NCI-H2107 (cell line): ENCODE measurements at places on chromosomes 11 and 22.

DNA sequence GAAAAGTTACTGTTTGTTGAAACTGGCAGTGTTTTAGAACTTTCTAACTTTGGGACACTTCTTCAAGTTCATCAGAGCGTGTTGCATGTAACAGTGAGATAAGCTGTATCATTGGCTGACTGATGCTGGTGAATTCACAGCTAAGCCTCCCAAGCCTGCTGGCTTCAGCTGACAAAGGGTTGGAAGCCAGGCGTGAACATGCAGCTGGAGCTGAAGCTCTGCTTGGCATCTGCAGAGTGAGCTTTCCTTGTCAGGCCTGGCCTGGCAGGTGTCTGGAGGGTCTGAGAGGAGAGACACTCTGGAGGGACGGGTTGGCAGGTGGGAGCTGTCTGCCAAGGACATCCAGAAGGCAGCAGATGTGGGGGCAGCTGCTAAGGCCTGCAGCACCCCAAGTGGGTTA is 1.5 kb downstream of the AMPD3 start:
- peak; percentile 41 for DNase-seq

DNA sequence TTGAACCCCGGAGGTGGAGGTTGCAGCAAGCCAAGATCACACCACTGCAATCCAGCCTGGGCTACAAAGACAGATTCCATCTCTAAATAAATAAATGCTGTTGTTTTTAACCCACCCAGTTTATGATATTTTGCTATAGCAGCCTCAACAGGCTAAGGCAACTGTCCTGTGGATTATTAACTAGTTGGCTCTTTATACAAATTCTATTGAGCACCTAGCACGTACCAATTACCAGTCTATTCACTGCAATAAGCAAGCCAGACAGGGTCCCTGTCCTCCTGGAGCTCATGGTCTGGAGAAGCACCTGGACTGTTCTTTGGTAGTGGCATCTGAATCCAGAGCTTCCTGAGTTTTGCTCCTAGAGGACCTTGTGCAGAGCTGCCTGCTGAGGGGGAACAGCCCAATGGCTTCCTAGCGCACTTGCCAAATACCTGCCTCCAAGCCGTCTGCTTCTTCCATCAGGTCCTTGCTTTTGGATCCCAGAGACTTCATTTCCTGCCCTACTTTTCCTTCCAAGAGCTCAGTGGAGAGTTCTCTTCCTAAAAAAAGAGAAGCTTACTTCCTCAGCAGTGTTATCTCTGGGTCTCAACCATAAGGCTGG is 49.9 kb upstream of the MICAL2 start:
- no peak for DNase-seq

GRCh38 chr11:121578251-121578976 is 125.6 kb upstream of the SORL1-AS1 start:
- DNase-seq, result no peak

DNA sequence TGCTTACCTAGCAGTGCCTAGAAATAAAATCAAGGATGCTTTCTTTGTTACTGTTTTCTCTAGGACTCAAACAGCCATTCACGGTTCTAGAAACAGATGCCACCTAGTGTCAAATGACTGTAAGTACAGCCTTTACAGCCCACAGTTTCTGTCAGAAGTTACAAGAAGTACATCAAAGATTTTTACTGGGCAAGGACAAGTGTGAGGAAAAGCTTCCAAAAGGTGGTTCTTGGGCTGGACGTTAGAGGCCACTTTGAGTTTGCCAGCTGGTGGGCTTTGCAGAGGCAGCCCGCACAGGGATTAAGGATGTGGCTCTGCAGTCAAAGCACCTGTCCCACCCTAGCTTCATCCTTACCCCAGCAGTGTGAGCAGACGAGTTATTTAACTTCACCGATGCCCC is 6.9 kb downstream of the KMT5B start:
- DNase-seq, result peak; percentile 19

- DNase-seq, result no peak
Measured at GRCh38 chr11:87840786-87841185, 334.5 kb downstream of the RAB38 start.

DNA sequence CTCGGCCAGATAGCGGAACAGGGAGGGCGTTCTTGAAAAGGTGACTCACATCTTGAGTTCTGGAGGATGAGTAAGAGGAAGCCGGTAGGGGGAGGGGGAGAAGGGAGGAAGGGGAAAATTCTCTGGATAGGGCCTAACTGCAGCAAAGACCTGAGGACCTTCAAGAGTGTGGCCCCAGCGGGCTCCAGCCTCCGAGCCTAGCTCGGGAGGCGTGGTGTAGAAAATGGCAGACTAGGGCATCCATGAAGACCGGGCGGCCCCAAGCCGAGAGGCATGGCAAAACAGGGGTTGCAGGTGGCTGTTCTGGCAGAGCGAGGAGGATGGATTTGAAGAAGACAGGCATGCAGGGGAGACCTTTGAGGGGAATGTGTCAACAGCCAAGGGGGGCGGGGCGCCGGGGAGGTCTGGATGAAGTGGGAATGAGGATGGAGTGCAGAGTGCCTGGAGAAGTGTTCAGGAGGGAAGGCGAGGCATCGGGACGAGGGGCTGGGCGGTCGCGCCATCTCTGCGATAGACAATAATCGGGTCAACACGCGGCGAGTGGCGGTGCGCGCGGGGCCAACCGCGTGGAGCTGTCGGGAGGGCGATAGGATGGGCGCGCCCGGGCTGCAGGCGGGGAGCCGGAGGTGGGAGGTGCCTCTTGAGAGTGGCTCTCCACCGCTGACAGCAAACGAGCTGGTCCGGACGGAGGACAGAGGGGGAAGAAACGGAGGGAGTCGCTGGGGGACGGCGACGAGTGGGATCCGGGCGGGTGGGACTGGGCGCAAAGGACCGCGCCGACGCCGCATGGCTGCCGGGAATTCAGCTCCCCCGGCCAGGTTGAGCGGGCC is 40.0 kb upstream of the CREB3L1 start:
- no peak for DNase-seq

GRCh38 chr11:61345954-61346843 is 13.2 kb downstream of the TKFC start:
- DNase-seq, result no peak

DNA sequence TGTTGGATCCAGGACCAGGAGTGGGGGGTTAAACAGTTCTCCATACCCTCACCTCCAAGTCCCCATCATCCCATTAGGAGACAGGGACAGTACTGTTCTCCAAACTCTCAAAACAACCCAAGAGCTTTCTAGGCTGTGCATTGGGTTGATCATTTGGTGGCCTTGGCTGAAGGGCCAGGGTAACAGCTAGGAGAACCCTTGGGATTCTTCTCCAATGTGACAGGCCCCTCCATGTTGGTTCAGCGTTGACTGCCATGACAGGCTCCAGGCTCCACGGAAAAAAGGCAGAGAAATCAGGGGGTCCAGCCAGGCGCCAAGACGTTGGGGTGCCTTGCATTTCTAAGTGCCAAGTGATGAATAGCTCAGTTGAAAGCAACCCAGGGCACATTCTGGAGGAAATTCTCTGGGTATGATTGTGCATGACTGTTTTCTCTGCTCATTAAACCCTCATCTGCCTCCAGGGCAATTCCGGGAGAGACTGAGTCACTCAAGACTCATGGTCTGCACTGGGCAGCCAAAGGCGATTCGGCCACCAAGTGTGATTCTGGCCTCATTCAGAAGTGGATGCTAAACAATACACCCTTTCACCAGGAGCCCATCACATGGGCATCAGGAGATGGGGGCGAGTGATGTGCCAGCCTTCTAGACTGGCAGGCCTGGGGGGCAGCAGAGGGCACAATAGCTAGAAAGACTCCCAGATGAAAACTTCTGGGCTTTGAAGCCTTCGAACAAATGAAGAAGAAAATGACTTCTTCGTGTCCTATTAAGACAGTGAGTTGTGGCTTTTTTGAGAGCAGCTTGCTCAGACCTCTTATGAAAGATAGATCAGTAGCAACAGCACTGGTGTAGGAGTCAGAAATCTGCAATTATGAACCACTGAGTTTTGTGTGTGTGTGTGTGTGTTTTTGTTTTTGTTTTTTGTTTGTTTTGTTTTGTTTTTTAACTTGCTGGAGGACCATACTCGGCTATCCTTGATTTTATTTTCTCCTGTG is 27.7 kb downstream of the CD44 start:
- no peak for DNase-seq

DNA sequence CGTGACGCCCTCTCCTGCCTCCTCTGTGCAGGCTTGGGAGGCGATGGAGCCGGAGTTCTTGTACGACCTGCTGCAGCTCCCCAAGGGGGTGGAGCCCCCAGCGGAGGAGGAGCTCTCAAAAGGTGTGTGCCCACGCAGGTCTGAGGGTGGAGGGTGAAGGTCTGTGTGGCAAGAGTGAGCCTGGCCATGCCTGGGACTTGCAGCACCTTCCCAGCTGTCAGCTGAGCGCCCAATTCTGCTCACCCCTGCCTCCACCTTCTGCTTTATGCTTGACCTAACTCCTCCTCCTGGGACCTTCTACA is 2.5 kb downstream of the PARVG start:
- no peak for DNase-seq

DNA sequence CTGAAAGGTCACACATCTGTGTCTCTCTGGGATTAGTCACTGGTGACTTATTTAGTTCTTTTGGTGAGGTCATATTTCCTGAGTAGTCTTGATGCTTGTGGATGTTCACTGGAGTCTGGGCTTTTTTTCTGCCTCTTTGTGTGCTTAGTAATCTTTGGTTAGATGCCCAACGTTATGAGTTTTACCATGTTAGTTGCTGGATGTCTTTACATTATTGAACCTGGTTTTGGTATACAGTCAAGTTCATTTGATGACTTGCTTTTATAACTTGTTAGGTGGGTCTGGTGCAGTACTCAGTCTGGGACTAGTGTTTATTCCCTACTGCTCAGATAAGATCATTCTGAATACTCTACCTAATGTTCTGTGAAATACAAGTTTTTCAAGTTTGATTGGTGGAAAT is 26.2 kb upstream of the SLC37A2 start:
- DNase-seq, result no peak

DNA sequence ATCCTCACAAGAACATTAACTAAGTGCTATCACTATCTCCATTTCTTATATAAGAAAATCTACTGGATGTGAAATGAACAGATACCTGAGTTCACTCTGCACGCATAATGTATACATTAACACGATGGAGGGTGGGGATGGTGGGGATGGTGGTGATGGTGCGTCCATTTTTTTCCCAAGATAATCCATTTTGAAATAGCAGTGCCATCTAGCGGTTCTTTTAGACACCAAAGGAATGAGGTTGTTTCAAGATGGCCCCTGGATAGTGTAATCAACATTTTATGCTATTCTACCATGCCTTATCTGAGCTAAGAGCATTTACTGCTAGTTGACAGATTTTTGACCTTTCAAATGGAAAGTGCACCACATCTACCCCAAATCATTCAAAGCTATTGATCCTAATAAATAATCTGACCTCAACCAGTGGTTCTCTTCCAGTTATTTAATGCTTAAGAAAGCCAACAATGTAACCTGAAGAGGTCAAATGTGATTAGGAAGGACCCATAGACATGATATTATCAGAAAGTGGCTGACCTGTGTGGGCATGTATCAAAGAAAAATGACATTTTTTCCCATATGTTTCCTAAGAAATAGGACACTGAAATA is 714.7 kb upstream of the TENM4 start:
- DNase-seq, result no peak

GRCh38 chr11:34606326-34607120 is 14.4 kb upstream of the EHF start:
- DNase-seq, result no peak

DNA sequence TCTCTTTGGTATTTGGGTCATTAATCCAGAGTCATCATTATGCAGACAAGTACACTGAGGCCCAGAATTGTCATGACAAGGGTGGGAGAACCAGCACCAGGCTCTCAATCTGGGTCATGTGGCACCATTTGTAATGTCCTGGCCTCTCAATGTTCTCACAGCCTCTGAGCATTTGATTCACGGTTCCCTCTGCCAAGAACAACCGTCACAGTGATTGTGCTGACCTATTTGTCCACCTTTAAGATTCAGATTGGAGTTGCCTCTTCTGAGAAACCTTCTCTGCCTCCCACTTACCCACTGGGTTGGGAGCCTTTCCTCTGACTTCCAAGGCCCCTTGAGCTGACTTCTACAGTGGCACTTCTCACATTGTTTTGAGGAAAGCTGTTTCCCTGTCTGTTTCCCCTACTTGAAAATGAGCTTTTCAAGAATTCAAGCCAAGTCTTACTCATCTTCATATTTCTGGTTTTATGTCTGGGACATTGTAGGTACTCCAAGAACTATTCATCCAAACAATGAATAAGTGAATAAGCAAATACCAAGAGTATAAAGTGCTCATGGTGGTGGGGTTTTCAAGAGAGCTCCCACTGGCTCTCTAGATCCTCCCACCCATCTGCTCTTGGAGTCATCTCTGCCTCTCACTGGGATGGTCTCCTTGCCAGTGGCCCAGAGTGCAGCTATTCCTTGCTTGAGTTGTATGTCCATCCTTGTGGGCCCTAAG is 126.4 kb upstream of the E2F8 start:
- DNase-seq, result no peak

- DNase-seq, result no peak
Measured at GRCh38 chr11:96412761-96413381, 23.1 kb downstream of the JRKL start.

GRCh38 chr11:66967670-66968425 is 7.3 kb upstream of the C11orf86 start:
- DNase-seq, result no peak

- no peak for DNase-seq
Measured at GRCh38 chr11:12983336-12983735, 25.8 kb upstream of the RASSF10 start.

DNA sequence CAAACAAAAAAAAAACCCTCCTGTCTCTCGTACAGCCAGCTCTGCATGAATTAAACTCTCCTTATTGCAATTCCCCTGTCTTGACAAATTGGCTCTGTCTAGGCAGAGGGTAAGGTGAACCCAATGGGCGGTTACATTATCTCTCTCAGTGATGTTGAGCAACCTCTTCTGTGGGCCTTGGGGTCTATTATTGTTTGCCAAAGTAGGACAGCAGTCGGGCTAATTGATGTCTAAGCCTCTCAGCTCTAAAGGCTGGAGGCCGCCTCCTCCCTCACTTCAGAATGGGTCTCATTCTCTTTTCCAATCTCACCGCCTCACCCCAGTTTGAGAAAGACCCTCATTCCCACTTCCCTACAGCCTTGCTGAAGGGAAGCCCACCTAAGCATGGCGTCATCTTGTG is 1.3 kb upstream of the SLC25A45 start:
- DNase-seq, result no peak

DNA sequence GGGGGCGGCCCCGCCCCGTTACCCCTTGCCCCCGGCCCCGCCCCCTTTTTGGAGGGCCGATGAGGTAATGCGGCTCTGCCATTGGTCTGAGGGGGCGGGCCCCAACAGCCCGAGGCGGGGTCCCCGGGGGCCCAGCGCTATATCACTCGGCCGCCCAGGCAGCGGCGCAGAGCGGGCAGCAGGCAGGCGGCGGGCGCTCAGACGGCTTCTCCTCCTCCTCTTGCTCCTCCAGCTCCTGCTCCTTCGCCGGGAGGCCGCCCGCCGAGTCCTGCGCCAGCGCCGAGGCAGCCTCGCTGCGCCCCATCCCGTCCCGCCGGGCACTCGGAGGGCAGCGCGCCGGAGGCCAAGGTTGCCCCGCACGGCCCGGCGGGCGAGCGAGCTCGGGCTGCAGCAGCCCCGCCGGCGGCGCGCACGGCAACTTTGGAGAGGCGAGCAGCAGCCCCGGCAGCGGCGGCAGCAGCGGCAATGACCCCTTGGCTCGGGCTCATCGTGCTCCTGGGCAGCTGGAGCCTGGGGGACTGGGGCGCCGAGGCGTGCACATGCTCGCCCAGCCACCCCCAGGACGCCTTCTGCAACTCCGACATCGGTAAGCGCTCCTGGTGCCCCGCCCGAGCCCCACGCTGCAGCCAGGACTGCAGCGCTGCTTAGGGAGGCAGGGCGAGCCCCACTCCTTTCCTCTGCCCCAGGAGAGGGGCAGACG is at the start of gene TIMP3:
Gene TIMP3 (plus strand): TSS at position 169 of the 700 bp plus-strand sequence. CDS start 297 bp downstream, at position 466.
- no peak for DNase-seq
